Stimulated activated CD4-positive, alpha-beta T cell treated with anti-CD3 and anti-CD28 coated beads, Interleukin-1b, Interleukin-23, amount 100 ng/mL, for 1 hour (primary cell): ENCODE measurements at places on chromosomes 11 and 22.

GRCh38 chr11:643366-643765 is 6.3 kb downstream of the DRD4 start:
- DNase-seq = no peak

DNA sequence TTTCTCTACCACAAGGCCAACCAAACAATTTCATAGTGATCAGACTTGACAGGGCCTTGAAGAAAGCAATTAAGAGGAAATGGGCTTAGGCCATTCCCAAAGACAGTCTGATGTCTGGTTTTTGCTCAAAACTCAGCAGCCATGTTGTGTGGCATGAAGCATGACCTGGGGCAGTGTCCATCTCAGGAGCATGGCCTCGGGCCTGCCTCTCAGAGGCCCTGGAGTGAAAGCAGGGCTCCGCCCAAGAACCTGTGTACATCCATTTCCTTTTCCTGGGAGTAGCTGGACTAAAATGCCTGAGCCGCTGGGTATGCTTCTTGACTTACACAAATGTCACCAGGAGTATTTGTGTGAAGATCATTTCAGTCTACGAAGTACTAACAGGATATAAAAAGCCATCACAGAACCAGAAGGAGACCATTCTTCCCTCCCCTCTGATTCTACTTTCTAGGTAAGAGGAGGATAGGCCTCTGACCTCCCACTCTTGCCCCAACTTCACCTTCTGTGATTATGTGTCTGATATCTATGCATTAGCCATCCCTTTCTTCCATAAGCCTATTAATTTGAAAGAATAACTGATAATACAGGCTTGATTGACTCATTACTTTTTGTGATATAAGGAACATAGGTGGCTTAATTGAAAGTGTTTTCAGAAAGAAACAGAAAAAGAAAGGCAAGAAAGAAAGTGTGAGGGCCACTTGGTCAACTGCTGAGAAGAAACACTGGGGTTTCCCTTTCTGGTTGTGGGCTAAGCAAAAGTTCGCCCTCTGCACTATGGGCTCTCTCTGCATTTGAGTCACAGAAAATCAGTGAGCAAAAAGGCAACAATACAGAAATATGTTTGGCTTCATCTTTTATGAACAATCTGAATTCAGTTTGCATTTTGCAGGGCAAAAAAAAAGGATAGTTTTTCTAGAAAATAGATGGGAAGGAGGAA is 188.6 kb upstream of the MTMR2 start:
- no peak for DNase-seq

- DNase-seq = no peak
These were observed 22.6 kb downstream of the APLNR start for GRCh38 chr11:57214494-57214893.

GRCh38 chr11:30889143-30889794 is 303.1 kb upstream of the MPPED2 start:
- no peak for DNase-seq

DNA sequence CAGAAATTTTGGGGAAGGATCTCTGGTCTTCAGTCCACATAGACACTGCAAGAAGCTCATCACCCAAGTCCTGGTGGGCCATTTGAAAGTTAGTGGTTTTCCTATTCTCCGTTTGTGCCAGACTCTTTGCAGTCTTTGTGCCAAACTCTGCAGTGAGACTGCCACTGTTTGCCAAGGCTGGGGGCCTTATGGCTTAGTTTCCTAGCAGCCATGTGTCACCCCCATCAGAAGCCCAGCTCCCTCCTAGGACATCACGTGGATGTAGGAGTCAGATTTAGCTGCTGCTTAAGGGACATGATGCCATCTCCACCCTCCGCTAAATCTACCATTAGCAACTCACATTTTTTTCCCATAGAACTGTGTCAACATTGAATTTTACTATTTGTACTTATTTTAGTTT is 220.0 kb downstream of the C11orf91 start:
- no peak for DNase-seq

GRCh38 chr11:38543986-38544385 is 1946.0 kb upstream of the RAG2 start:
- no peak for DNase-seq

GRCh38 chr11:104090767-104091166 is 54.3 kb downstream of the DDI1 start:
- no peak for DNase-seq
